ENCODE measurements at places on chromosomes 2 and 18. TPM values are rescaled to one million over a fixed set of nuclear protein-coding genes. Genes with fewer than 3 reads are reported as not detected.

The IL36G gene
- 0.51 TPM for polyA plus RNA-seq

The STPG4 gene
- polyA plus RNA-seq: 0.18 TPM

GRCh38 chr2:42376758-42377157 is 15.7 kb upstream of the COX7A2L start:
- no peaks in the 10 kb centered on the region for H3K36me3 ChIP-seq
- H3K4me1 ChIP-seq: peaks cover 15% of the 10 kb centered on the region
- no peak overlapping the region for H3K27ac ChIP-seq
- H3K4me3 ChIP-seq: no peak overlapping the region

DNA sequence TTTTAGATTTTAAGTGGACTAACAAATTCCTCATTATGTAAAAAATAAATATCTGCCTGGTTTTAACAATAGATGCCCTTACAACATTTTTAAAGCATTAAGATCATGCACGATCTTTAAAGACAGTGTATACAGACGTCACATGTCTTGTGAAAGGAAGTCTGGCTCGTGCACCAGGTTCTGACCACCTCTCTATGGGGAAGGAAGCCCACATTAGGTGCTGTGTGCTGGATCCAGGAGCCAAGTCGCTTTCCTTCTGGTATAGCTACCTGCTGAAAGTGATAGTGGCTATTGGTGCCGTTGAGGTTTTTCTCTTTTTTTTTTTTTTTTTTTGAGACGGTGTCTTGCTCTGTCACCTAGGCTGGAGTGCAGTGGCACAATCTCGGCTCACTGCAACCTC is 116.5 kb downstream of the NCK2 start:
- DNase-seq: no peak
- H3K4me3 ChIP-seq: no peak overlapping the region
- H3K4me1 ChIP-seq: no peaks in the 10 kb centered on the region
- H3K27ac ChIP-seq: no peak overlapping the region
- H3K27me3 ChIP-seq: no peaks in the 10 kb centered on the region

DNA sequence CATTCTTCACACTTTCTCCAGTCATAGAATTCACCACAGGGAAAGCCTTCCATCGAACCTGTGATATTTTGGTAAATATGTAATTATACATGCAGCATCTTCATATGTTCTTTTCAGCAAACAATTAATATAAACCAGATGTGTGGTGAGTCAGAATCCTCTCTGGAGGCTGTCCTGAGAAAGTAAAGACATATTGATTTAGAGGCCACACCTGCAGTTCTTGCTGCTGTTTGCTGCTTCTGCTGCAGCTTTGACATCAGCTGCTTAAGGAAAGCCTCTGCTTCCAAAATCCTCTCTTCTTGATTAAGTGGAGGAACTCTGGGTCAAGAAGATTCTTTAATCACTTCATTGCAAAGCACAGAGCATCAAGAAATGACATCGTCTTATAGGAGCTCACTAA is 568.8 kb upstream of the ZEB2 start:
- DNase-seq: no peak
- no peak overlapping the region for H3K27ac ChIP-seq
- no peaks in the 10 kb centered on the region for H3K27me3 ChIP-seq
- H3K36me3 ChIP-seq: no peaks in the 10 kb centered on the region
- no peaks in the 10 kb centered on the region for H3K4me1 ChIP-seq

Measured in large intestine (tissue), 12 donors.